Fibroblast of skin of left quadriceps (primary cell): ENCODE measurements at places on chromosomes 5 and 9.

DNA sequence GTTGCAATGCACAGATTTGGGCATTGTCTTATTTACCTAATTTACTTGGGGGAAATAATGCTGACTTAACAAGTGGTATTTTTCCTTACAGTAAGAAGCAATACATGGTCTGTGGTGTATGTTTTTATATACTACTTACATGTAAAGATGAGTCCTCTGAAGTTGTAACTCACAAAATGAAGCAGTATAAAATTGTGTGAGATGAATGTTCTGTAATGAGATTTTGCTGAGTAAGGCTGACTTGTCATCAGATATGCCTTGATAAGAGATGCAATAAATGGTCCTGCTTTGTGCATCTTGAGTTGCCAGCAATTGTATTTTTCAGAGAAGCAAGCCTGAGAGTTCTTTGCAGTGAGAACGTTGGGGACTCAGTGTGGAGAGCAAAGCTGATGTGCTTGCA, 92.2 kb upstream of the GNAQ start:
- DNase-seq = no peak

GRCh38 chr5:134509308-134510040, 16.0 kb upstream of the JADE2 start:
- DNase-seq = no peak

- no peak for DNase-seq
Observed at GRCh38 chr5:35303152-35303551, 72.9 kb upstream of the PRLR start.

DNA sequence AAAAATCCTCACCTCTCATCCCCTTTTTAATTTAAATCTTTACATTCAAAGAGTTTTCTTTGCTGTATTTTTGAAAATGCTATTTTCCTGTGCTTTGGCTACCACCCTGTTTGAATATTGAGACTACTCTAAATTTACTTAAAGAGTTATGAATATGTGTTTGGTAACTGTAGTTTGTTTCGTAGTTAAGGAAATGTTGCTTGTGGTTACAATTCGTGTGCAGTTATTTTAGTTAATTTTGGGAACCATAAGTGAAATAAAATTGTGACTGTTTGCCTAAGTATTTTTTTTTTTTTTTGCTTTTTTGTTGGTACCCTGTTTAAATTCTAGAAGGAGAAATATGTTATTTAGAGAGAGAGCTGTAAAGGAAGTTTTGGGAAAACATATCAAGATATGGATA, 78.7 kb downstream of the XRCC4 start:
- DNase-seq = no peak

- DNase-seq = no peak
Observed at GRCh38 chr9:134404376-134405358, 78.4 kb downstream of the RXRA start.

DNA sequence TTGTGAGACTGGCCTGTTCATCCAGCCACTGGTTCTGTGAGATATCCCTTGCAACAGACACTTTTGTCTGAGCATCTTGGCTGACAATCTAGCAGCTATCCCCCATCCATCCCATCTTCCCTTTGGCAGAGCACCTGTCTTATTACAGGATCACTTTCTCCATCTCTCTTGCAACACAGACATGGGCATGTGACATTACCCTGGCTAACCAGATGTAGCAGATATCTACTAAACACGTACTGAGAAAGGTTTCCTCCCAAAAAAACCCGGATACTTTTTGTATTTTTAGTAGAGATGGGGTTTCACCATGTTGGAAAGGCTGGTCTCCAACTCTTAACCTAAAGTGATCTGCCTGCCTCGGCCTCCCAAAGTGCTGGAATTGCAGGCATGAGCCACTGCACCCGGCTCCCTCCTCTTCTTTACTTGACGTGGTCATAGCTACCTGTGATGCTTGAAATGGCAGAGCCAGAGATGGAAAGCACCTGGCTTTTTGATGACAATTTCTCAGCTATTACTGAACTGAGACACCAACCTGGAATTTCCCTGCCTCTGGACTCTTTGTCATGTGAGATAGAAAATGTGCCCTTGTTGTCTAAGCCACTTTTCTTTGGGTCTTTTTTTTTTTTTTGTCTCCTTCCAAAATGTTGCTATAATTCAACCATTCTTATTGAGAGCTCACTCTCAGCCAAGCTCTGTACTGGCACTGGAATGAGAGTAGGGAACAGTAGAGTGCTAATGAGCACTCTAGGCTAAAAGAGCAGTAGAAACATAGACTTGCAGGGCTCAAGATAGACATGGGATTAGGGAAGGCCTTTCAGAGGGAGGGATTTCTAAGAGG, 32.6 kb downstream of the FNBP1 start:
- no peak for DNase-seq
